MCF 10A (cell line): ENCODE measurements at places on chromosomes 3 and 15.

DNA sequence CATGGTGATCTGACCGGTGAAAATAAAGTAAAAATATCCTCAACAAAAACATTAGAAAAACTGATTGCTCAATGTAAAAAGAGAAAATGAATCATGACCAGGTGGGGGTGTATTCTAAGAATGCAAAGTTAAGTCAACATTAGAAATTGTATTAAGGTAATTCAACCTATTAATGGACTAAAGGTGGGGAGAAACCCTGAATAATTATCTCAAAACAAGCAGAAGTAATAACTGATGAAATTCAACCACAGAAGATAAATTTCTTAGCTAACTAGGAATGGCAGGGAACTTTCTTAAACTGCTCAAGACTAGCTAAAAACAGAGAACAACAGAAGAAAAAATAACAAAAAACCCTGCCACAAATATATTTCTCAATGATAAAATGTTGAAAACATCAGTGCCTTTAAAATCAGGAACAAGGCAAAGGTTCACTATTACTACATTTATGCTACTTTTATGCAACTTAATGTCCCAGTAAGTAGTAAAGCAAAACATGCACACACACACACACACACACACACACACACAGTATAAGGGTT is 204.4 kb upstream of the THBS1 start:
- peak; percentile 29 for DNase-seq

DNA sequence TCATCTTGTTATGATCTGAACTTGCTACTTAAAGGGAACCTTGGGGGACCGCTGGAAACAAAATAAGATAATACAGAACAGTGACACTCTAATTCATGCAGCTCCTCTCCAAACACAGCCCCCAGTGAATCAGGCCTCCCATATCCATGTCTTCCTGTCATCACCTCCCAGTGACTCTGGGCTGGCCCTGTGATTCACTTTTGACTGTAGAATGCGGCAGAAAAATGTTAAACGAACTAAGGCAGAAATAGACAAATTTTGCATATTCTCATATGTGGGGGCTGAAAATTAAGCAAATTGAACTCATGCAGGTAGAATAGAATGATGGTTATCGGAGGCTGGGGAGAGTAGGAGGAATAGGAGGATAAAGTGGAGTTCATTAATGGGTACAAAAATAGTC is 20.2 kb upstream of the GADL1 start:
- no peak for DNase-seq

- no peak for DNase-seq
Measured at GRCh38 chr3:25041871-25042584, 386.0 kb upstream of the RARB start.

- no peak for DNase-seq
Measured at GRCh38 chr15:89363133-89363532, 28.5 kb upstream of the POLG start.

- DNase-seq = peak; percentile 75
Measured at GRCh38 chr15:63870487-63871209, 36.9 kb upstream of the HERC1 start.

DNA sequence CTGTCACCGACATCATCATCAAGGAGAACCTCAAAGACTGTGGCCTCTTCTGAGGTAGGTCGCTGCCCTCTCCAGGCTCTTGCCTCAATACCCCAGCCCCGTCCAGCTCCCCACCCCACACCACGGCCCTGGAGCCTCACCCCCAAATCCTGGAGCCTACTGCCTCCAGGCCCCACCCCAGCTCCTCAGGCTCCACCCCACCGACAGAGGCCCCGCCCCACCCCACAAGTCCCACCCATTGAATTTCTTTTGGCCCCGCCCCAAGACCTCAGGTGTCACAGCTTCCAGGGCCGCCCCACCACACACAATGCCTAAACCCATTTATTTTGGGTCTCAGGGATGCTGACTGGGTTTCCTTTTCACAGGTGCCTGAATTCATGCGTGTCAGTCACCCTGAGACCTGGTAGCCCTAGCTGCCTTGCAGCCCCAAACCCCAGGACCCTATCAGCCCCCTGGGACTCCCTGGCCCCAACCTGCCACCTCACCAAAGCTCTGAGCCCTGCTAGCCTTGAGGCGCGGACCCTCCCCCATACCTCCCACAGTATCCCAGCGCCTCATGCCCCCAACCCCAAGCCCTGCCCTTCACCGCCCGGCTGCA is 3.6 kb downstream of the GNAT1 start:
- peak; percentile 27 for DNase-seq

DNA sequence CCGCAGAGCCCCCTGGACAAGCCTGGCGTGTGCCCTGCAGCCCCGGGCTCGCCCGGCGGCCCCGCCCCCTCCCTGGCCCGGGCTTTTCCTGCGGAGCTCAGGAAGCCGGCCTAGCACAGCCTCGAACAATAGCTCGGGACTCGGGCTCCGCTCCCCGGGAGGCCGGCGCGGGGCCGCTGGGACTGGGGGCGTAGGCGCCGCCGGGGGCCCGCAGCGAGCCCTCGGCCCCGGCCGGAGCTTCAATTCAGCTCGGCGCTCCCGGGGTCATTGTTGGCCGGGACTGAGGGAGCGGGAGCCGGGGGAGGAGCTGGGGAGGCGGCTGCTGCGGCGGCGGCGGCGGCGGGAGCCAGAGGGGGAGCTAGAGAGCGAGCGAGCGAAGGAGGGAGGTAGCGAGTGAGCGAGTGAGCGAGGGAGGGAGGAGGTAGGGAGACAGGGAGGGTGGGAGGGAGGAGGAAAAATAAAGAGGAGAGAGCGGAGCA is 41.0 kb upstream of the ROPN1 start:
- peak; percentile 65 for DNase-seq

DNA sequence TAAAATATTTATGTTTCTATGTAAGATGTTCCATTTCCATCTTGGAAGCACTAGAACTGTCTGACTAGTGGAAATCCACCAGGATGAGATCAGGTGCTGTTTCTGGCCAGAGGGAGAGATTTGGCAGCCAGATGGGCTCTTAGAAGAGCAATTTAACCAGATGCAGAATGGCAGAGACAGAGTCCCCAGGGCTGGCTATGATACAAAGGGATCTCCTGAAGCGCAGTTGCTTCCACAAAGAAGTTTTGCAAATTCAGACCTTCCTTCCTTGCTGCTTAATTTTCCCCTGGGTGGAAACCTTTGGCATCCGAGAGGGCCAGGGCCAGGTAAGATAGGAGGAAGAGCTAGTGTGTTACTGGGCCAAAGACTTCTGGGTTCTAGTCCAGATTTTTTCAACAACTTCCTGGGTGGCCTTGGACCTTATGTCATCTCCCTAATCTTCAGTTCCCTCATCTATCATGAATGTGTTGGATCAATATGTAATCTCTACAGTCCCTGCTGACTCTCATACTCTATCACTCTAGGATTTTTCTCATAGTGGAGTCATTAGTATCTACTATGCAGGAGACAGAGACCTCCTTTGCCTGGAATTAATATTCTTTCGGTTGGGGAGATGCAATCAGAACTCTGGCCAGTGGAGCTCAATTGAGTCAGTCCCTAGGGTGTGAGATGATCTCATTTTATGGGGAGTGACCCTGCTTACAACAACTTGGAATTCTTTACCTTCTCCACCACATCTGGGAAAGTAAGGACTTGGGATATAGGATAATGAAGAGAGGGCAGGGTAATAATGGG is 41.1 kb upstream of the NDUFB4 start:
- no peak for DNase-seq

DNA sequence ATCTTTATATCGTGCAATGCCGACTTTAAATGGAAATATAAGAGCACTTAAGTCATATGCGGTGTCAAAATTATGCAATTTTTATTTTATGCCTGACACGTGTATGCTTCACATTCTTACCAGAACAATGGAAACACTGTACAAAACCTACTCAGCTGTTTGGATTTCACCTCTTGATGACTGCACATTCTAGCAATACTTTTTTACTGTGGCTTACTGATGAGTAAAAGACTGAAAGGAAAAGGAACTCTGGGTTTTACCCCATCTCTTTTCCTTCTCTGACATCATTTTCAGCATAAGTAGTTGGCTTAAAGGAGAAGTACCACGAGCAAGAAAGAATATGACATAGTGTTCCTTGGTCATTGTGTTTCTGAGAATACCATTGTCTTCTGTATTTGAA is 142.8 kb downstream of the POLR2M start:
- no peak for DNase-seq

- no peak for DNase-seq
Measured at GRCh38 chr3:187705164-187705563, 2.8 kb upstream of the RTP2 start.

DNA sequence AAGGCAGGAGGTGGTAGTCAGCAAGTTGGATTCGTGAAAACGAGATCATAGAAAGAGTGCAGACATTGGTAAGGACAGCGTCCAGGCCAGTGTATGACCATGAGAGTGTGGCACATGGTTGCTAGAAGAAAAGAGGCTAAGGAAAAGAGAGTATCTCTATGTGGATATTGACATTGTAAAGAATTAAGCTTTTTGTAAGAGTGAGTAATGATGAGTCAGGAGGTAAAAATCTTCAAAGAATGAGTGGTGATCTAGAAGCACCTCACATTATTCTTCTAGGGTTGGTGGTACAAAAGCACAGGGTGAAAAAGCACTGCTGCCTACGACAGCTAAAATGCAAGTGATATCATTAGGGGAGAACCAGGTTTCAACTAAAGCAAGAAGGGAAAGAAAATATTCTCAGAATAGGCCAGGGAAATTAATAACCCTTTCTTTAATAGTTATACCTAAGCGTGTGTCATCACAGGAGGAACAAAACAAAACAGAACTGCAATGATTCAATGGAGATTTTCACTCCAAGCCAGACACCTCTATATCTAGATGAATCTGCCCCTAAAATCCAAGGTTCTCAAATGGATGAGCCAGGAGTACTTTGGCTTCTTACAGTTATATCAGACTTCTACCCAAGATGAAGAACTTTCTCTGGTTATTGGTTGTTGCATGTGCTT is 884.7 kb downstream of the NAALADL2 start:
- peak; percentile 49 for DNase-seq

- peak; percentile 22 for DNase-seq
Measured at GRCh38 chr3:197468866-197469382, 86.8 kb downstream of the BDH1 start.

DNA sequence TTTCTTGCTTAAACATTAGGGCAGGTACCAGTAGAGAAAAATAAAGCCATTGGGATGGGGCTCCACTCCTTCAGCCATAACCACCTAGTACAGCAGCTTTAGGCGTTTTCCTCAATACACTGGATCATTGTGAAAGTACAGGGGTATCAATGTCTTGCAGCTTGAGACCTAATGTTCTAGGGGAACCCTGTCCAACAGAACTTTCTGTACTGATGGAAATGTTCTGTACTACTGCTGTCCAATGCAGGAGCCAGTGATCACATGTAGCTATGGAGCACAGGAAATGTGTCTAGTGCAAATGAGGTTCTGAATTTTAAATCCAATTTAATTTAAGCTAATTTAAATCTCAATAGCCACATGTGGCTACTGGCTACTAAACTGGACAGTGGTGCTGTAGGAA is 93.9 kb downstream of the NEDD4 start:
- no peak for DNase-seq

- DNase-seq = peak; percentile 53
Measured at GRCh38 chr15:77024273-77025082, 29.6 kb downstream of the PSTPIP1 start.

GRCh38 chr3:19248143-19248542 is 99.8 kb downstream of the KCNH8 start:
- DNase-seq = no peak

DNA sequence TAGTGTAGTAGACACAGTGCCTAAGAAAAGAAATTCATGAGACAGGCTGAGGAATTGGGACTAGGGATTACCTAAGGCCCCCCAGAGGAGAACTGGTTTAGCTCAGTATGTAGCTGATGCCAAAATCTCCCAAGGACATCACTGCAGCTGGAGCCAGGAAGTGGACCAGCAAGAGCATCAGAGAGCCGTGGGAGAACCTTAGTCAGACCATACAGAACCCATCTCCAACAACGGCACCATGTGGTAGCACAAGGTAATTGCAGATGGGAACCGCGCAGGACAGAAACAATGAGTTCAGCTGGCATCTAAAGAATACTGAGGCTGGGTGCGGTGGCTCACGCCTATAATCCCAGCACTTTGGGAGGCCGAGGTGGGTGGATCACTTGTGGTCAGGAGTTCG is 81.7 kb downstream of the WNT5A start:
- peak; percentile 52 for DNase-seq

DNA sequence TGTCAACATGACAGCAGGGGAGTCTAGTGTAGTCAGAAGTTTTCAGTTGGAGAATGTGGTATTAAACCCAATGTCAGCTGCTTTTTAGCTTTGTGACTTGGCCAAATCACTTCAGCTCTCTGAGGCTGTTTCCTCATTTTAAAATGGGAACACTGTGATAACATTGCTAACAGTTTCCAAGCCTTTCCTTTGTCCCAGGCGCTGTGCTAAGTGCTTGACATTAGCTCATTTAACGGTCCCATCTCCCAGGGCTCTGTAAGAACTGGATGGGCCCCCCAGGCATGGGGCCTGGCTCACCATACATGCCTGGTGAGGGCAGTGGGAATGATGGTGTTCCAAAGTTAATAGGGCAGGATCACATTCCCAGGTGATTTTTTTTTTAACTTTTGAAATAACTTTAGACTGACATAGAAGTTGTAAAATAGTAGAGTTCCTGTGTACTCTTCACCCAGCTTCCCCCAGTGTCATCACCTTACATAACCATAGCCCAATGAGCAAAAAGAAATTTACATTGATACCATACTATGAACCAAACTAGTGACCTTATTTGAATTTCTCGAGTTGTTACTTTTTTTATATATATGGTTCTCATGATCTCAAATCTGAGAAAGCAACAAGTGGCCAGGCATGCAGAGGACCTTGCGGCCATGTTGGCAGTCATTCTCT is 7.7 kb downstream of the RASL12 start:
- no peak for DNase-seq
